Mesenchymal stem cell (in vitro differentiated cells and primary cell): ENCODE measurements at places on chromosomes 4 and X.
A peak's percentile ranks its signal among the peaks of the same experiment; 100 is the strongest.

DNA sequence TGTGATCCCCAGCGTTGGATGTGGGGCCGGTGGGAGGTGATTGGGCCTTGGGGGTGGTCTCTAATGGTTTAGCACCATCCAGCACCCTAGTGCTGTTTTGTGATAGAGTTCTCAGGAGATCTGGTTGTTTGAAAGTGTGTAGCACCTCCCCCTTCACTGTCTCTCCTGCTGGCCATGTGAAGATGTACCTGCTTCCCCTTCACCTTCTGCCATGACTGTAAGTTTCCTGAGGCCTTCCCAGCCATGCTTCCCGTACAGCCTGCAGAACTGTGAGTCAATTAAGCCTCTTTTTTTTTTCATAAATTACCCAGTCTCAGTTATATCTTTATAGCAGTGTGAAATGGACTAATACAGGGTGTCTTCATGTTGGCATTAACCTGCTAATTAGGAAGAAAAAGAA is 19.3 kb upstream of the TBC1D14 start:
- H3K4me3 ChIP-seq: no peak overlapping the region
- H3K27me3 ChIP-seq: no peaks in the 10 kb centered on the region
- H3K36me3 ChIP-seq: peaks cover 16% of the 10 kb centered on the region
- no peak overlapping the region for H3K27ac ChIP-seq
- H3K4me1 ChIP-seq: peaks cover 51% of the 10 kb centered on the region

GRCh38 chr4:7651461-7651921 is 216.8 kb upstream of the PSAPL1 start:
- peak overlapping the region; percentile 80 for H3K27ac ChIP-seq
- H3K4me1 ChIP-seq: peaks cover 81% of the 10 kb centered on the region
- no peaks in the 10 kb centered on the region for H3K36me3 ChIP-seq
- peak; percentile 80 for DNase-seq

- no peak overlapping the region for H3K4me3 ChIP-seq
- no peaks in the 10 kb centered on the region for H3K36me3 ChIP-seq
Observed at GRCh38 chrX:155761185-155761584, 120.0 kb upstream of the VAMP7 start.

DNA sequence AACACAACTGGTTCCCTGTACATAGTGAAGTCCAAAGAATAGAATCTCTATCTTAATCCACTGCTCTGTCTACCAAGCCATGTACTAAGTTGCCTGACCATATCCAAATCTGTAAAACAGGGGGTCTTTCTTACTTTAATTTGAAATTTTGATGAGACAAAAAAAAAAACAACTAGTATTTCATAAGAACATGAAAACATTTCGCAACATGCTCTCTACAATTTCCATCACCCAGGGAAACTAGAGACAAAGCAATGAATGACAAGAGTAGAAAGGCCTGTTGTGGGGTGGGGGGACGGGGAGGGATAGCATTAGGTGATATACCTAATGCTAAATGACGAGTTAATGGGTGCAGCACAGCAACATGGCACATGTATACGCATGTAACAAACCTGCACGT is 279.9 kb downstream of the PPP3CA start:
- no peaks in the 10 kb centered on the region for H3K27me3 ChIP-seq
- H3K4me3 ChIP-seq: no peak overlapping the region
- DNase-seq: no peak
- H3K36me3 ChIP-seq: peaks cover 27% of the 10 kb centered on the region

GRCh38 chrX:22389556-22390179 is 117.0 kb downstream of the CBLL2 start:
- peak; percentile 67 for DNase-seq
- peaks cover 3% of the 10 kb centered on the region for H3K4me1 ChIP-seq
- peaks cover 3% of the 10 kb centered on the region for H3K27me3 ChIP-seq
- H3K4me3 ChIP-seq: no peak overlapping the region
- peak overlapping the region; percentile 68 for H3K27ac ChIP-seq

- H3K27me3 ChIP-seq: no peaks in the 10 kb centered on the region
- no peaks in the 10 kb centered on the region for H3K36me3 ChIP-seq
- H3K4me1 ChIP-seq: peaks cover 2% of the 10 kb centered on the region
- peak; percentile 32 for DNase-seq
- H3K4me3 ChIP-seq: no peak overlapping the region
- H3K27ac ChIP-seq: no peak overlapping the region
Observed at GRCh38 chrX:150887906-150888465, 10.5 kb downstream of the CD99L2 start.

DNA sequence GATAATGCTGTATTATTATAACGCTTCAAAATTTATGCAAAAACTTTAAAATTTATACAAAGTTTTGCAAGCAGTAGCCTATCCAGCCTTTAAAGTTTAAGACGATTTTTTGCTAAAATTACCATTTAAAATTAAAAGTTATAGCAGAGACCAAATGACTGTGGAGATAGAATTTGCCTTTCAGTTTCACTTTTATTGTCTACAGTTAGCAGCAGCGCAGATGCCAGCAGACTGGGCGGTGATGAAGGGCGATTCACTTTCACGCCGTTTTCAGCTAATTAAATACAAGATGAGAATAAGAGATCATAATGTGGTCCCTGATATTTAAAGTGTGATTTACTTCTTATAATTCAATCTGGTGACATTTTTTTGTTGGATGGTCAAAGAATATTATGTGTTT is 1381.5 kb upstream of the ADGRL3 start:
- H3K36me3 ChIP-seq: no peaks in the 10 kb centered on the region
- H3K4me3 ChIP-seq: no peak overlapping the region
- H3K27ac ChIP-seq: no peak overlapping the region
- H3K27me3 ChIP-seq: no peaks in the 10 kb centered on the region
- H3K4me1 ChIP-seq: no peaks in the 10 kb centered on the region

DNA sequence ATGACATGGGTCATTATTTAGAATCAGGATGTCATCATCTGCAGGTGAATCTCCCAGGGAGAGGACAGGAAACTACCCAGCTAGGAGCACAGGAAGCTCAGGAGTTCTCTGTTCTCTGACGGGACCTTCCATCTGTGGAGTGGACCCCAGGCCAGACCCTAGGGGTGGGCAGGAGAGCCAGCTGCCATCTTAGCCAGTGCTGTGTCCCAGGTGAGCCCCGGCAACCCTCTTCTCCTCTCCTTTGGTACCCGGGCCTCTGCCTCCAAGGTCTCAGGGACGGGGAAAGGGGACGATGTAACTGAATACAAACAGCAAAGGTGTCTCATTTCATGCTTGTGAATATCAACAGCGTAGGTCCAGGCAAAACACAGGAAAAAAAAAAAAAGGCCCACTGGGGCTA is 48.5 kb downstream of the C4orf50 start:
- H3K27me3 ChIP-seq: no peaks in the 10 kb centered on the region
- no peak overlapping the region for H3K27ac ChIP-seq
- DNase-seq: no peak
- H3K36me3 ChIP-seq: no peaks in the 10 kb centered on the region

- peaks cover 3% of the 10 kb centered on the region for H3K4me1 ChIP-seq
- no peaks in the 10 kb centered on the region for H3K27me3 ChIP-seq
- H3K36me3 ChIP-seq: no peaks in the 10 kb centered on the region
- H3K4me3 ChIP-seq: no peak overlapping the region
Observed at GRCh38 chrX:3176439-3176820, 135.2 kb downstream of the ARSF start.

- no peaks in the 10 kb centered on the region for H3K4me1 ChIP-seq
- no peak for DNase-seq
- H3K4me3 ChIP-seq: no peak overlapping the region
- H3K27ac ChIP-seq: no peak overlapping the region
- no peaks in the 10 kb centered on the region for H3K36me3 ChIP-seq
Observed at GRCh38 chr4:166043801-166044200, 170.8 kb downstream of the TLL1 start.

GRCh38 chr4:62940229-62940628 is 1469.0 kb downstream of the TECRL start:
- H3K4me1 ChIP-seq: no peaks in the 10 kb centered on the region
- H3K27ac ChIP-seq: peak overlapping the region; percentile 30
- H3K36me3 ChIP-seq: no peaks in the 10 kb centered on the region
- no peak for DNase-seq

- H3K36me3 ChIP-seq: no peaks in the 10 kb centered on the region
- H3K4me3 ChIP-seq: no peak overlapping the region
- no peaks in the 10 kb centered on the region for H3K27me3 ChIP-seq
- H3K4me1 ChIP-seq: no peaks in the 10 kb centered on the region
Observed at GRCh38 chrX:135632353-135632752, 81.1 kb upstream of the CT45A1 start.

DNA sequence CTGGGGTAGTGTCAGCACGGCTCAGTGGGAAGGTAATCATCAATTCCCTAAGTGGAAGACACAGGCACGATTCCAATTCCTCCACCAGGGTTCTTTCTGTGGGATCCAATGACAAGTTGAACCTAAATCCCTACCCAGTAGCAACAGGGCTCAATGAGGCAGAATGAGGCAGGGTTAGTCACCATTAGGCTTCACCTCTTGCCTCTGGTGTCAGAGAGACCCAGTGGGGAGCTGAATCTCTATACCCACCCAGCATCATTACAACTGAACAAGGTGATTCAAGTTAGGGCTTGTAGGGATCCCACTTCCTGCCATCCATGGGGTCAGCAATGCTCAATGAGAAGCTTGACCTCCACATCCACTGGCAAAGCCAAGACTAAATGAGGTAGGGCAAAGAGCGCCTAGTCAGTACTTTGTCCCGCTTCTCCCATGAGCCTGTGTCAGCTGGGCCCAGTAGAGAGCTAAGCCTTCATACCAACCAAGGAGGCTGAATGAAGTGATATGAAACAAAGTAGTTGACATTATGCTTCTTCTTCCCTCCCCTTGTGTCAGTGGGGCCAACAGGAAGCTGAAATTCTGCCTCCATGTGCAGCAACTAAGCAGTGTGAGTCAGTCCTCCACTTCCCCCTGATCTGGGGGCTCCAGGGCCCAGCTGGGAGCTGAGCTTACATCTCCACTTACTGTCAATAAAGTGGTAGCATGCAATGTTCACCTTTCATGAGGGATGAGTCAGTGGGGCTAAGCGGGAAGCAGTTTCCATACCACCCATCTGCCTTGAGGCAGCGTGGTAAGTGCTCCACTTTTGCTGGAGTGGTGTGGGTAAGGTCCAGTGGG is 36.4 kb upstream of the RBM41 start:
- peaks cover 2% of the 10 kb centered on the region for H3K4me1 ChIP-seq
- no peak overlapping the region for H3K27ac ChIP-seq
- peak; percentile 38 for DNase-seq

GRCh38 chr4:1203026-1203616 is 30.7 kb upstream of the SPON2 start:
- H3K27me3 ChIP-seq: no peaks in the 10 kb centered on the region
- no peak overlapping the region for H3K4me3 ChIP-seq
- H3K4me1 ChIP-seq: peaks cover 68% of the 10 kb centered on the region
- H3K36me3 ChIP-seq: peaks cover 18% of the 10 kb centered on the region

GRCh38 chr4:79209822-79210635 is 115.8 kb downstream of the NAA11 start:
- H3K36me3 ChIP-seq: no peaks in the 10 kb centered on the region
- no peaks in the 10 kb centered on the region for H3K27me3 ChIP-seq
- no peak overlapping the region for H3K4me3 ChIP-seq
- peaks cover 3% of the 10 kb centered on the region for H3K4me1 ChIP-seq

- DNase-seq: no peak
- no peak overlapping the region for H3K4me3 ChIP-seq
- H3K27ac ChIP-seq: peak overlapping the region; percentile 57
- no peaks in the 10 kb centered on the region for H3K27me3 ChIP-seq
Observed at GRCh38 chr4:73919691-73920090, 50.5 kb downstream of the CXCL1 start.

DNA sequence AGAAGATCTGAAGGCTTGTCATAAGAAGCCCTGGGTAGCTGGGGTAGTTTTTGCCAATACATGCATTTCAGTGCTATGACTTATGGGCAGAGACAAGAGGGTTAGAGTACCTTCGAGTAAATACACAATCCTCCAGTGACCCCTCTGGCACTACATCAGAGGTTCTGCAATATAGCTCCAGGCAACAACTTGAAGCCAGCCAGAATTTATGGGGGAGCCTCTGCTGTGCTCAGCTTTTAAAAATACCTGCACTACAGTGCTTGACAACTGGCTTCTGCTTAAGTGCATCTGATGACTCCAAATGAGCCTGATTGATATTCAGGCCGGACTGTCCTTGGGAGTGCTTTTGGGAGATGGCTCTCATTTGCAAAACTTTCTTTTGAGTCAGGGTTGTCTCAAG is 44.9 kb upstream of the SMAD1 start:
- H3K4me1 ChIP-seq: no peaks in the 10 kb centered on the region
- H3K27ac ChIP-seq: no peak overlapping the region
- H3K27me3 ChIP-seq: no peaks in the 10 kb centered on the region
- no peaks in the 10 kb centered on the region for H3K36me3 ChIP-seq

DNA sequence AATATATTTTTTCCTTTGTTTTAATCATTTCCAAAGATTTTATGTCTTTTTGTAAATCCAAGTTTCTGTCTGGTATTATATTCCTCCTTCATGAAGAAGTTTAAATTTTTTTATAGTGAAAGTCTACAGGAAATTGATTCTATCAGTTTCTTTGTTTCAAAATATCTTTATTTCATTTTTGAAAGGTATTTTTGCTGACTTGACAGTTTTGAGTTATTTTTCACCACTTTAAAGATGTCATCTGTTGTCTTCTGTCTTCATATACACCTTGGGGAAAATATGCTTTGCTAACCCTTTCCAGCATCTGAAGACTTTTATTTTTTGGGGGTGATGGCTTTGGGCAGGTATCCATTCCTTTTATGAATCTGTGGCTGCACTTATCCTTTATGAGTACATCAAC is 164.4 kb upstream of the EPHA5 start:
- H3K27me3 ChIP-seq: no peaks in the 10 kb centered on the region
- no peak overlapping the region for H3K4me3 ChIP-seq
- no peak overlapping the region for H3K27ac ChIP-seq
- no peak for DNase-seq

DNA sequence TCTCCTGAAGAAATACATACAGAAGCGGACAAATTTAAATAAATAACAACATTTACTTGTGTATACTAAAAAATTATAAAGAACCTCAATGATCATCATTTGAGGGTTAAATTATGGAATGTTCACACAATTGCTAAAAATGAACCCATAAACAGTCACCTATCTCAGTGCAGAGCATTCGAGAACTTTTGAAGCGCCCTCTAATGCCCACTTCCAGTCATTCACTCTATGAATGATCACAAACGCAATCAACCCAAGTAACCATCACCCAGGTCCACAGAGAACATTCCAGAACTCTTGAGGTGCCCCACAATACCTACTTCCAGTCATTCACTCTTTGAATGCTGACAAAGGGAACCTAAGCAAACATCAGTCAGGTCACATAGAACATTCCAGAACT is 103.5 kb upstream of the PLAC1 start:
- no peak for DNase-seq
- H3K4me1 ChIP-seq: no peaks in the 10 kb centered on the region
- no peak overlapping the region for H3K27ac ChIP-seq
- H3K4me3 ChIP-seq: no peak overlapping the region

DNA sequence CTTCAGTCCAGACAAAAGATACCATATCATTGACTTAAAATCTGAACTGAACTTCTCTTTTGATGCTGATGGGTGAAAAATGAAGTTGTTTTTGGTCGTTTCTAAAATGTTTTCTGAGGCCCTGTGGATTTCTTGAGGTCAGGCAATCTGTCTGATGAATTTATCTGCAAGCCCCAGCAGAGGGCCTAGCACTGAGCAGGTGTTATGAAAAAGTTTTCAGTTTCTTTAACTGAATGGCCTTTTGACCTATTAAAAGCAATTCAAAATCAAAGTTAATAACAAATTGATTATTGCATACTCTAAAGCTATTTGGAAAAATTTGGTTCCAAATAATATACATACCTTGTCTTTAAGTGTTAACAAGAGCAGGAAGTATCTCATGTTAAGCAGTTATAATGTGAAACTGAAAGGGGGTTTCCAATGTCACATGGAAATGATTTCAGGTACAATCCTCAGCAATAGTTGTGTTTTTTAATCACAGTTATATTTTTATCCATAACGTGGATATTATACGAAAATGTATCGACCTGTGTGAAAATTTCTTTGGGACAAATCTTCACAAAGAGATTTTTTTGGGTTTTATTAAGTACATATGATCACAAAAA is 285.0 kb downstream of the SPANXN1 start:
- no peak overlapping the region for H3K4me3 ChIP-seq
- no peak overlapping the region for H3K27ac ChIP-seq
- no peaks in the 10 kb centered on the region for H3K27me3 ChIP-seq
- no peaks in the 10 kb centered on the region for H3K36me3 ChIP-seq
- H3K4me1 ChIP-seq: no peaks in the 10 kb centered on the region
